Central memory CD8-positive, alpha-beta T cell (primary cell): ENCODE measurements at places on chromosomes 13 and 19.
A peak's percentile ranks its signal among the peaks of the same experiment; 100 is the strongest.

- DNase-seq: no peak
Observed at GRCh38 chr19:42226886-42227285, 6.8 kb downstream of the ZNF526 start.

- DNase-seq: no peak
Observed at GRCh38 chr13:76711550-76712182, 174.5 kb downstream of the KCTD12 start.

DNA sequence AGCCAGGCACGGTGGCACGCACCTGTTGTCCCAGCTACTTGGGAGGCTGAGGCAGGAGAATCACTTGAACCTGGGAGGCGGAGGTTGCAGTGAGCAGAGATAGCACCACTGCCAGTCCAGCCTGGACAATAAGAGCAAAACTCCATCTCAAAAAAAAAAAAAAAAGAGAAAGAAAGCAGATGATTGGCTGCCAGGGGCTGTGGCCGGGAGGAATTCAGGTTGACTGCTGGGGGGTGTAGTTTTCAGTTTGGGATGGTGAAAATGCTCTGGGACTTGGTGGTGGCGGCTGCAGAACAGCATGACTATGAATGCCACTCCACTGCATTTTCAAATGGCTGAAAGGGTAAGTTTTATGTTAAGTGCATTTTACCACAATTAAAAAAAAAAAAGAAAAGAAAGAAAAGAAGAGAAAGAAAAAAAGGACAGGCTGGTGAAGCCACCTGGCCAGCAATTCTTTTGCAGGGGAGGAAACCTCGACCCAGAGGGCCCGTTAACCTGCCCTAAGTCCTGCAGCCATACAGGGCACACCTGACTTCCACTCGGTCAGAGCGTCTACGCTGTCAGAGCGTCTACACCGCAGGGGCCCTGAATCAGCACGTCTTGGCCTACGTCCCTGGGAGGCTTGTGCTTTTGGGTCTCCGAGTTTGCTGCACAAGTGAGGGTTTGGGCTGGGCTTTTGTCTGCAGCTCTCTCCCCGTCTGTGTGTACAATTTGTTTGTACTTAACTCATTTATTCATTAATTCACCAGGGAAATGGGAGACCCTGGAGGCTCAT, 3.6 kb downstream of the ISOC2 start:
- DNase-seq: no peak

DNA sequence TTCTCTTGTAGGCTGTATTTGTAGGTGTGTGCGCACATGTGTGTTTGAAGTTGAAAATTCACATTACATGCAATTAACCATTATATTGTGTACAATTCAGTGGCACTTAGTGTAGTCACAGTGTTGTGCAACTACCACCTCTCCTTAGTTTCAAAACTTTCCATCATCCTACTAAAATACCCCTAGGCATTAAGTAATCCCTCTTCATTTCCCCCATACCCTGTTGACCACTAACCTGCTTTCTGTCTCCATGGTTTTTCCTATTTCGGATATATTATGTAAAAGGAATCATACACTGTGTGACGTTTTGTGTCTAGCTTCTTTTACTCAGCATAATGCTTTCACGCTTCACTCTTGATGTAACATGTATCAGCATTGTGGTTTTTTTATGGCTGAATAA, 16.1 kb downstream of the LSM14A start:
- DNase-seq: no peak

GRCh38 chr19:5903624-5904351, at the start of gene NDUFA11:
Gene NDUFA11 (minus strand): TSS chr19:5903790. CDS start chr19:5903708, 82 bp downstream.
- DNase-seq: peak; percentile 96

- DNase-seq: no peak
Observed at GRCh38 chr19:47671499-47671898, 41.7 kb upstream of the EHD2 start.

GRCh38 chr19:3115916-3116602, 19.8 kb upstream of the GNA15 start:
- no peak for DNase-seq

DNA sequence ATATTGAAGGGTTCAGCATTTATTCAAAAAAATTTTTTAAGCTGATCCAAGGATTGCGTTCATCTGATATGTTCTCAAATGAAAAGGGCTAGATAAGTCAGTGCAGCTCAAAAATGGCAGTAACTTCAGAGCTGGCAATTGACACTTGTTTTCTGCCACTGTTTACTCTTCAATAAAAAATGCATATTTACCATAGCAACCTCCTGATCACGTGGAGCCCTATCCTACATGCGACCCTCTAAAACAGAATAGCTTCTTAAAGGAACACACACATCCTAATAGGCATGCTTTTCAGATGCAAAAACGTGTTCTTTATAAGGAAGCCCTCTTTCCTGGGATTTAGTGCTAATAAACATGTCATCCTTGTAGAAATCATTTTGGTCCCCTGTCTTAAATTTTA, 150.2 kb downstream of the ZNF536 start:
- DNase-seq: no peak

DNA sequence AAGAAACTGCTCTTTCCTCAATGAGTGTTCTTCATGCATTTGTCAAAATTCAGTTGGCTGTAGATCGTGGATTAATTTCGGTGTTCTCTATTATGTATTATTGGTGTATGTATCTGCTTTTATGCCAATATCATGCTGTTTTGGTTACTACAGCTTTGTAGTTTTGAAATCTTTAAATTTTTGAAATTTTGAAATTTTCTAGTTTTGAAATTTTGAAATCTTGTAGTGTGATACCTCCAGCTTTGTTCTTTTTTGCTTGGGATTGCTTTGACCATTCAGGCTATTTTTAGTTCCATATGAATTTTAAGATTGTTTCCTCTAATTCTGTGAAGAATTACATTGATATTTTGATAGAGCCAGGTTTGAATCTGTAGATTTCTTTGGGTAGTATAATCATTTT, 3.1 kb downstream of the CD33 start:
- DNase-seq: no peak

DNA sequence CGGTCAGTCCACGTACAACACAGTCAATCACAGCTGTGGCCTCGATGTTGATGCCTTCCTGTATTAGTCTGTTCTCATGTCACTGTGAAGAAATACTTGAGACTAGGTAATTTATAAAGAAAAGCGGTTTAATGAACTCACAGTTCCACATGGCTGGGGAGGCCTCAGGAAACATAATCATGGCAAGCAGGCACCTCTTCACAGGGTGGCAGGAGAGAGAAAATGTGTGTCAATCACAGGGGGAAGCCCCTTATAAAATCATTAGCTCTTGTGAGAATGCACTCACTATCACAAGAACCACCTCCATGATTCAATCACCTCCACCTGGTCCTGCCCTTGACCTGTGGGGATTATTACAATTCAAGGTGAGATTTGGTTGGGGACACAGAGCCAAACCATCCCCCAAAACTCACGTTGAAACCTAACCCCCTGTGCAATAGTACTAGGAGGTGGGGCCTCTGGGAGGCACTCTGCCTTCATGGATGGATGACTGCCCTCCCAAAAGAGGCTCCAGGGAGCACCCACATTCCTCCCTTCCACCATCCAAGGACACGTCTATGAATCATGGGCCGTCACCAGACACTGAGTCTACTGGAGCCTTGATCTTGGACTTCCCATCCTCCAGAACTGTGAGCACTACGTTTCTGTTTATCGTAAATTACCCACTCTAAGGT, 2.3 kb upstream of the PROZ start:
- DNase-seq: no peak

GRCh38 chr19:10007371-10008183, 2.7 kb downstream of the COL5A3 start:
- DNase-seq: no peak

DNA sequence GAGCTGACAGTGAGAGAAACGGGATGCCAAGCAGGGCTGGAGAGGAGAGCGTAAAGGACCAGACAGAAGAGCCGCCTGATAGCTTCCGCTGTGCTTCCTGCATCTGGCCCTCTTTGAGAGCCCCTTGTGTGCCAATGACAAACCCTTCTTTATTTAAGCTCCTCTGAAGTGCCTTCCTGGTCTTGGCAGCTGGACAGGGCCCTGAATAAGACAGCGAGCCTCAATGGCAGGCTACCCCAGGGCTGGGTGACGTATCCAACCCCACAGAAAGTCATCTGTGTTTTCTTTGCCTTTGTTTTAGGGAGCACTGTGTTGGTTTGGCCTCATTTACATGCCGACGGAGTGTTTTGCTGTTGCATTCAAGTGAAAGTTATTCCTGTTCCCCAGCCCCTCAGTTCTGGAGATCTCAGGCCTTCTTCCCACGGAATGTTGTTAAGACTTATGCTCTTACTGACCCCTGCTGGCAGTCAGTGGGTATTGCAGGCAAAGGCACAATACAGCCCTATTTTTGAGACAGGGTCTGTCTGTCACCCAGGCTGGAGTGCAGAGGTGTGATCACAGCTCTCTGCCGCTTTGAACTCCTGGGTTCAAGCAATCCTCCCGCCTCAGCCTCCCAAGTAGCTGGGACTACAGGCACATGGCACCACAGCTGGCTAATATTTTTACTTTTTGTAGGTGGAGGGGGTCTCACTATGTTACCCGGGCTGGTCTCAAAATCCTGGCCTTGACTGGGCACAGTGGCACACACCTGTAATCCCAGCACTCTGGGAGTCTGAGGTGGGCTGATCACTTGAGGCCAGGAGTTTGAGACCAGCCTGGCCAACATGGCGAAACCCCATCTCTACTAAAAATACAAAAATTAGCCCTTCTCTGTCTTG, 16.8 kb downstream of the CCL25 start:
- DNase-seq: no peak

DNA sequence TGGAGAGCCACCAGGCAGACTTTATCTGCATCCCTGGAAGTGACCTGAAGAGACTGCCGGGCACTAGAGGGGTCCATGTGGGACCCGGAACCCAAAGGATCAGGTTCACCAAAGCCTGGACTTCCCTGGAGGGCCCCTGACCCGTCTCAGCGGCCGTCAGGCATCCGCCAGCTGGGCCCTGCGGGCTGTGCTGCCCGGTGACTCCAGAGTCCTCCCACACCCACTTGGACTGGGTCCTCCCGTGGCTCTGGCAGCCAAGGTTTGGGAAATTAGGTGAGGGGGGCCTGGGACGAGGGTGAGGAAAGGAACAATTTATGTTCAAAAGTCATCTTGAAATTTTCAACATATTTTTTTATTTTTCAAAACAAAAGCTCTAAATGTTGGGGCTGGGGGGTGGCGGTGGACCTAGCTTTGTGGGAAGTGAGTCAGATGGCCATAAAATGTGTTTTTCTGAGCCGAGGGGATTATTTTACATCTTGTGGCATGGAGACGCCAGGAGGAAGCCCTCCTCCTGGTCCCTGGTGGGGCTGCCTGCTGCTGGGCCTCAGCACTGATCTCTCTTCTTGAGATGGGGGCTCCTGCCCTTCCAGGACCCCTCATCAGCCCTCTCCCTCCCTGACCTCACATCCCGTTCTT, 20.2 kb downstream of the CEBPA start:
- no peak for DNase-seq

DNA sequence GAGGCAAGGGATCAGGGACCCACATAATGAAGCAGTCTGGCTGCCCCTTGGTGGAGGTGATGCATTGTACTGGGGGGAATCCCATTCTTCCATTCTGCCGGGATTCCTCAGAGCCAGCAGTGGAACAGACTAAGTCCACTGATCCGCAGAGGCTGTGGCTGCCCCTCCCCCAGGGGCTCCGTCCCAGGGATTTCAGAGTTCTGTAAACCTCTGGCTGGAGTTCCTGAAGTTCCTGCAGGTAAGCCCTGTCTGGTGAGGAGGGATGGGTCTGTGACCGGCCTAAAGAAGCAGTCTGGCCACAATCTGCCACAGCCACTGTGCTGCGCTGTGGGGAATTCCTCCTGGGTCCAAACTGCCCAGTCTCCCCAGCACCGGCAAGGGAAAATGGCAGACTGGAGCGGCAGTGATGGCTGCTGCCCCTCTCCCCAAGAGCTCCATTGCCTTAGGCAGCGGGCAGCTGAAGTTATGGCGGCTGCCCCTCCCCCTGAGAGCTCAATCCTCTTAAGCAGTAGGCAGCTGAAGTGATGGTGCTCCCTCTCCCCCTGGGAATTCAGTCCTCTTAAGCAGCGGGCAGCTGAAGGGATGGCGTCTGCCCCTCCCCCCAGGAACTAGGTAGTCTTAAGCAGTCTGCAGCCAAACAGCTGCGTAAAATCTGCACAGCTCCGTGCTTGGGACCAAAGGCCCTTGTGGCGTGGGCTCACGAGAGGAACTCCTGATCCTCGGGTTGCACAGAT, 155.7 kb downstream of the PCDH17 start:
- no peak for DNase-seq

- DNase-seq: no peak
Observed at GRCh38 chr19:31985001-31985605, 360.3 kb upstream of the ZNF507 start.

DNA sequence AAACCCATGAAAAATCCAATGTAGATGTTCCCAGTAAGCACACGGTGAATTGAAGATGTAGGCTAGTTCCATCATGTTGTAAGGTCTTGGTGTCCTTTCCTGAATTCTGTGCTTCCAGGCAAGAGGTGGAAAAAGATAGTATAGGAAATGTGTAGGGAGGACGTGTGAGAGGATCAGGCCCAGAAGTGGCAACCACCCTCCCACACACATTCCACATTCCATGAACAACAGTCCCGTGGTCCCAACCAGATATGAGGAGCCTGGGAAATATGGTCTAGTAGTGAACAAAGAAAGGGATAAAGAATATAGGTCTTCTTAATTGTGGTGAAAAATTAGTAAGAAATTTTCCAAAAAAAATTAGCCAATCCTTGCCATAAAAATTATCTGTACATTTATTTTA, 1254.2 kb upstream of the SLC10A2 start:
- DNase-seq: no peak

- no peak for DNase-seq
Observed at GRCh38 chr13:32666990-32667571, 80.8 kb downstream of the PDS5B start.

- no peak for DNase-seq
Observed at GRCh38 chr13:111462221-111462764, 141.9 kb downstream of the TEX29 start.

- no peak for DNase-seq
Observed at GRCh38 chr19:3483226-3483628, at the start of gene SMIM44. Gene SMIM44 (minus strand): TSS chr19:3483441. CDS start chr19:3483403, 38 bp downstream.

DNA sequence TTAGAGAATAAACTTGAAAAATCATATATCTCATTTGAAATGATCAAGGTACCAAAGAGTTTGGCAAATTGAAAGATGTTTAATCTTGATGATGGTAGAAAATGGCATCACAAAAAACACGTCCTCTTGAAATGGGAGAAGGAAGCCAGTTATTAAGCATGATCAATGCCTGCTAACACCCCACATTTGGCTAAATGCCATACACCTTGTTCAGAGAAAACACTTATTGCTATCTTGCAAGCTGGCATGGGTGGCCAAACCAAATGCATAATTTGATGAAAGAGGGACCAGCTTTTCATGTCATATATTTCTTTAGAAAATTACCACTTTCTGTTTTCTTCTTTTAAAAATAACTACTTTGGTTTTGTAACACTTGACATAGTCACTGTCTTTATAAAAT, 141.3 kb downstream of the ZAR1L start:
- no peak for DNase-seq

GRCh38 chr13:73189362-73189761, 130.6 kb downstream of the KLF5 start:
- DNase-seq: no peak
